ENCODE measurements at places on chromosomes 7 and 10.

GRCh38 chr10:78863140-78863905 is 205.4 kb upstream of the ZMIZ1 start:
- no peak for DNase-seq

- DNase-seq, result no peak
Observed at GRCh38 chr7:158573310-158573709, 14.3 kb downstream of the PTPRN2 start.

DNA sequence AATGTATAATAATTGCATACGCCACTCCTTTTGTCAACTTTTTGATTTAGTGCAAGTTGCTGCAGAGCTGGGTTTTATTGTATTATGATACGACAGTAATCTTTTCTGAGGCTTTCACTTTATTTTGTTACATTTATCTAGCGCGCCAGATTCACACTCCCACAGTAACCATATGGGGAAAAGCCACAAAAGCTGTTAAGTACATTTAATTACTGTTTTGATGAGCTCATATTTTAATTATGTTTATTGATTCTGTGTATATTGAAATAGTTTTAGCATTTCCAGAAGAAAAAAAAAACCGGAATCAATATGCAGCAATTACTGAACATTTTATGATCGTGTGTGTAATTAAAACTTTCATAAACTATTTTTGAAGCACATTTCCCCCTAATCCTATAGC is 118.5 kb downstream of the RAB11FIP2 start:
- DNase-seq, result no peak

- no peak for DNase-seq
Observed at GRCh38 chr7:8128449-8129317, 133.3 kb downstream of the ICA1 start.

GRCh38 chr7:116576350-116577319 is 51.8 kb downstream of the CAV1 start:
- DNase-seq, result peak; percentile 98

DNA sequence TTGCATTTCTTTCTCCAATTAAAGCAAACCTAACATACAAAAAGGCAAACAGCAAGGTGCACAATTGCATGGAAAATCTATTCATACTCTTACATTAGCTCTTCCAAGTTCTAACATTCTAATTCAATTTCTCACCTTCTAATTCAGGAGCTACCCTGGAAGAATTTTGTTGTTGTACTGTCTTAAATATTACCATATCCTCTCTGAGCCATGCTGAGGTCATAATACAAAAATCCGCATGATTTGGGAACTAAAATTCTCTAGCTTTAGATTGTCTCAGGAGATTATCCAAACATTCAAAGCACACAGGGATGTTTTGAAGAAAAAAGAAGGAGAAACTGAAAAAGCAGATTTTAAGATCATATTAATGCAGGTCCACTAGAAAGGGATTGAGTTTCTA is 229.9 kb downstream of the KIAA1217 start:
- no peak for DNase-seq

DNA sequence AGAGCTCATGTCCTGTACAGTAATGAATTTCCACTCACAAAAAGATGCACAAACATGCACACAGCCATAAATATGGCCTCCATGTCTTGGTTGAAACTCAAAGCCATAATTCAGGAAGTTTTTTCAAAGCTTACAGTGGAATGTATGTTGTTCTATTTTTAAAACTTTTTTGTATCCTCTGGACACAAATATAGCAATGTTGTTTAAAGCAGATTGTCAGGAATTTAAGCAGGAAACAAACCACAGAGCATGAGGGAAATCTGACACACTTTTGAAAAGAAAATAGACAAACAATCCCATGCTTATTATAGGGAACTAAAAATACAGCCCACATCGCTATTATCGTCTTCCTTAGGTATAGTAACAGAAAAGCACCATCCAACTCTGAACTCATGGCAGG is 21.5 kb downstream of the LRRN3 start:
- no peak for DNase-seq

- DNase-seq, result peak; percentile 92
Observed at GRCh38 chr7:66099551-66100407, 14.9 kb upstream of the CRCP start.

- peak; percentile 83 for DNase-seq
Observed at GRCh38 chr10:60480865-60481563, 91.3 kb upstream of the ANK3 start.

DNA sequence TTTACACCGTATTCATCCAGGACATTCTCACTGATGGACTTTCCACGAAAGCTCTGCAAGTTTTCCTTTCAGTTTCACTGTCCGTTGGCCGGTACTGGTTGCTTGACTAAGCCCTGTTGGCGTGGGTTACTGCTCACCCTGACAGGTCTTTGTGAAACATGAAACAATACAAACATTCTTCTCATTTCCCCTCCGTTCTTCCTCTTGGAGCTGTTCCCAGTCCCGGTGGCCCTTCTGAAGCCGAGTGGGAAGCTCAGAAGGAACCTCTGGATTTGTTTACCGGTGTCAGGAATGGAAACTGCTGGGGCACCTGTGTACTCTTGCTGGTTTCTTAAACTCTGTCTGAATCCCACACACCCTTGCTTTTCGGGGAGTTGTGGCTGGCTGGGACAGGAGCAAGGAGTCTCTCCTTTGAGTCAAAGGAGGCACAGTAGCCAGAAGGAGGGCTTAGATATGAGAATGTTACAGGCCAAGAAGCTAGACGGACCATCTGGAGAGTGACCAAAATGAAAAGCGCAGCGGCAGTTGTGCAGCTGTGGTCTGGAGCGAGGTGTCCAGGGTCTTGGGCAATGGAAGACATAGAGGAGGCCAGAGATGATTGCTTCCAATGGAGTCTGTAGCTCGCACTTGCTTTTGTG is 45.7 kb downstream of the LYZL2 start:
- peak; percentile 82 for DNase-seq

GRCh38 chr10:51001587-51001986 is 72.7 kb upstream of the PRKG1 start:
- peak; percentile 25 for DNase-seq

DNA sequence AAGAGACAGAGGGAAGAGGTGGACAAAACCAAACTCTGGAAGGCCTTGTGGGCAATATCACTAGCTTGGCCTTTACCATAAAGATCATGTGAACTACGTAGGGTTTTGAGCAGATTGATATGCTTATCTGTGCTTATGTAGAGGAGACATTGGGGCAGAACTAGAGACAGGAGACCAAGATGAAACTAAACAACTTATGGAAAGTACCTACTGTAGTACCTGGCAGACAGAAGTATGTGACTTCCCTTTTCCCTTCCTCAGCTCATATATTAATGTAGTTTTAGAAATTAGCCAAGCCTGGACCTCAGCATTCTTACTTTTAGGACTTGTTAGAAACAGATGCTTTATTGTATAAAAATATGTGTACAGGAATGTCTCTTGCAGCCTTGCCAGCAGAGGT is 14.0 kb upstream of the IL6 start:
- DNase-seq, result no peak

- DNase-seq, result no peak
Observed at GRCh38 chr7:80039251-80039884, 95.3 kb upstream of the GNAI1 start.

GRCh38 chr10:34313353-34313752 is 501.7 kb downstream of the PARD3 start:
- DNase-seq, result no peak

GRCh38 chr7:94855589-94855988 is 51.8 kb upstream of the PPP1R9A start:
- DNase-seq, result no peak

DNA sequence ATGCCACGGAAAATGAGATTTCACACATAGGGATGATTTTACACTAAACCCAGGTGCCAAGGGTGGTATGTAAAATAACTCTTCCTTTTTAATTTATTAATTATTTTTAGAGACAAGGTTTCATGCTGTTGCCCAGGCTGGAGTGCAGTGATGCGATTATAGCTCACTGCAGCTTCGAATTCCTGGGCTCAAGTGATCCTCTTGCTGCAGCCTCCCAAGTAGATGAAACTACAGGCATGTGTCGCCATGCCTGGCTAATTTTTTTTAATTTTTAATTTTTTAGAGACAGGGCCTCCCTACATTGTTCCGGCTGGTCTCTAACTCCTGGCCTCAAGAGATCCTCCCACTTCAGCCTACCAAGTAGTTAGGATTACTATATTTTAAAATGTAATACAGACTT is 2.3 kb upstream of the CNNM1 start:
- no peak for DNase-seq

GRCh38 chr7:157864911-157865310 is 528.1 kb downstream of the DNAJB6 start:
- DNase-seq, result no peak

GRCh38 chr10:133530506-133530905 is 3.3 kb downstream of the CYP2E1 start:
- DNase-seq, result no peak

GRCh38 chr7:107180378-107180777 is 11.6 kb downstream of the HBP1 start:
- DNase-seq, result peak; percentile 73

DNA sequence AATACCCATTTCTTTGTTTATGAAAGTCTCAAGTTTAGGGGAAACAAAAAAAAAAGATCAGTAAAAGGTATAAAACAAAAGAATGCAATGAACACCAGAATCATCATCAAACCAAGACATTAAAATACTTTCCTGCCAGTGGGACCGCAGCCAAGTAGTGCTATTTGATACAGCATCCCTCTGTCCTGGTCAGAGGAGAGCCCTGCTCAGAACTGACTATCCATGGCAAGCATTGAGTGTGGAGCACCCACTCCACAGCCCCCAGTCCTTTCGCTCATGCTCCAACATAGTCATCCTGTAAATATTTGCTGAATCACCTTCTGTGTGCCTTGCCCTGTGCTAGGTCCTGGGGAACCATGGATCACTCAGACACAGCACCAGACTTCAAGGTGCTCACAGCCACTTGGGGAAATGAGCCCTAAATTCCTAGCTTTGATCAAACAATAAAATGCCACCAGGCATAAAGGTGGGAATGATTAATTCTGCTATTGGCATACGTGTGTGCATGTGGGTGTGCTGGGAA is 213.6 kb upstream of the TBX20 start:
- DNase-seq, result peak; percentile 45

GRCh38 chr10:113709221-113709838 is 29.6 kb downstream of the CASP7 start:
- DNase-seq, result peak; percentile 82

DNA sequence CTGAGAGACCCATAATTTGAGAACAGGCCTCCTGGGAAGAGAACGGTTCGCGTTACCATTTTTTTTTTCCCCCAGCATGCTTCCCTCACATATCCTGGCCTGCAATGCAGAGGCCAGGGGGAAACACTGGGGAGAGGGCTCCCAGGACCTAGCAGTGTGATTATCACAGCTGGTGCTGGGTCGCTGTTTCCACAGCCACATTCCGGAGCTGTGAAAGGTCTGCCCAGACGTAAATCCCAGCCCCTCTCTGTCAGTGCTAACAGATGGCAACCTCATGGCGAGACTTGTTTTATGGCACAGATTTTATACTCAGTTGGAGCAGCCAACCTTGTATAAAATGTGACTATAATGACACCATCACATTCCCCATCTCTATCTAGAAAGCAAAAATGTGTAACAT is 150.5 kb downstream of the PLXDC2 start:
- DNase-seq, result no peak

- no peak for DNase-seq
Observed at GRCh38 chr10:59907537-59907917, 1.2 kb upstream of the CCDC6 start.

DNA sequence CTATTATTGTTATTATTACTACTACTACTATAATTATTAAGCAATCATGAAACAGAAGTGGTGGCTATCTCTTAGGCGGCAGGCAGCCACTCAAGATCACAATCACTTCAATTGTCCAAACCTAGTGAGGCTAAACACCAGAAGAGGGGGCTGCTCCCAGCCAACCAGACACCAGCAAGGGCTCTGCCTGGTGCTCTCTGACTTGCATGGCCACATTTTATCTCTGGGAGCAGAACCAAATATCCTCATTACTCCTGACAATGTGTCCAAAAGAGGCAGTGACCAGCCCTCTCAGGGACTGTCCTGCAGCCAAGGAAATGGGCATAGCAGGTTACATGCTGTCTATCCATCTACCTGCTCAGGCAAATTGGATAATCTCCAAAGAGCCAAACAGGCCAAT is 187.4 kb upstream of the PDE1C start:
- DNase-seq, result no peak

- no peak for DNase-seq
Observed at GRCh38 chr10:124409696-124410095, 9.0 kb downstream of the OAT start.

GRCh38 chr7:30730097-30730496 is 21.8 kb upstream of the INMT start:
- DNase-seq, result no peak

- DNase-seq, result no peak
Observed at GRCh38 chr10:34826221-34826620, 11.1 kb upstream of the PARD3 start.
